ENCODE measurements at places on chromosomes 12 and 14.

DNA sequence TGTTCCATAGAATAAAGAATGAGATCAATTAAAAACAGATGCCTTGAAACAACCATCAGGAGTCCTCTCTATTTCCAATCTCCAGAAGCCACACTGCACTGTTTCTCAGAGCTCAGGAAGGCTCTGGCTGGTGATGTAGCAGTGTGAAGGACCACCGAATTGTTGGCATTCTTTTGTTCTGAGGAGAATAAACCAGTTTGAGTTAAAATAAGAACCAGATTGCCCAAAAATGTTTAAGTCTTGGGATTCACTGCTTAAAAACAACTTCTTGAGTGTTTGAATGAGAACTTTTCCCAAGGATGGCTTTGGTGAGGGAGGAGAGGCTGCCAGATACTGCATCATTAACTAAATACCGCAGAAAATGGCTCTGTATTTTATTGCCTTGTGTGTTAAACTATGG lies 341.2 kb downstream of the C12orf75 start:
- no peak for DNase-seq

DNA sequence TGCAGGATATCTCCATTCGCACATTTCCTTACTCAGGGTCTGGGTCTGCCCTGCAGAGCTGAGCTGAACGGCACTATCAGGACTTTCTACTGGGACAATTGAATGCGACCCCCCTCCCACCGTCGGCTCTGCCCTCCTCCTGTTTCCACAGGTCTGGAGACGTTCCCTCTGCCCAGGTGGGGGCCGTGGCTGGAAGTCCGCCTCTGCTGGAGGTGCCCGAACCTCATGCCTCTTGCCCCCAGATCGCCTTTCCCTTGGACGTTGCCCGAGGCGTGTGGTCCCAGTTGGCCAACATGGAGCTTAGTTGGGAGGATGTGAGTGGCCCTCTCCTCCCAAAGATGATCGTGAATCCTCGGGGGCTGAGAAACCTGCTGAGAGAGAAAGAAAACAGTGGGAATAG lies 21.2 kb upstream of the KLC1 start:
- DNase-seq: no peak

- no peak for DNase-seq
Observed at GRCh38 chr14:60252630-60253029, 3.6 kb downstream of the PPM1A start.

DNA sequence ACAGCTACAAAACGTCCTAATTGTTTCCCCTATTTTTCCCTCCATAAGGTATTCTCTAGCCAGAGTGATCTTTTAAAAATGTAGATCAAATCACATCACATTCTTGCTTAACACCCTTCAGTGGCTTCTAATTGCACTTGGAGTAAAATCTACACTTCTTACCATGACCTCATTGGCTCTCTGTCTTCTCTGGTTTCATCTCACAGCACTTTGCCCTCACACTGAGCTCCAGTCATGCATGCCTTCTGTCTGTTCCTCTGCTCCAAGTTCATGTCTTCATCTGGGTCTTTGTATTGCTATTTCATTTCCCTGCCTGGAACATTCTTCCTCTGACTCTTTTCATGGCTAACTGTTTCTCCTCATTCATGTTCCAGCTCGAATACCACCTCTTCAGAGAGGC lies 220.4 kb upstream of the GARIN6 start:
- no peak for DNase-seq

GRCh38 chr14:31536201-31536960 lies 24.8 kb upstream of the NUBPL start:
- no peak for DNase-seq

DNA sequence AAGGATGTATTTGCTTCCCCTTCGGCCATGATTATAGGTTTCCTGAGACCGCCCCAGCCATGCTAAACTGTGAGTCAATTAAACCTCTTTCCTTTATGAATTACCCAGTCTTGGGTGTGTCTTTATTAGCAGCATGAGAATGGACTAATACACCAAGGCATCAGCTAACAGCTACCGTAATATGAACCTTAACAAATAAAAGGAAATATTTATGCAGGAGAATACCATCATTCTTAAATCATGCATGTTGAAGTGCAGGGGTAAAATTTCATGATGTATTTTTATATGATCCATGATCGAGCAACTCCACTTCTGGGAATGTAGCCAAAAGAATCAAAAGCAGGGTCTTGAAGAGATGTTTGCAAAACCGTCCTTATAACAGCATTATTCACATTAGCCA lies 379.0 kb downstream of the NPAS3 start:
- no peak for DNase-seq

GRCh38 chr12:32201976-32202375 lies 95.3 kb downstream of the BICD1 start:
- DNase-seq: no peak

DNA sequence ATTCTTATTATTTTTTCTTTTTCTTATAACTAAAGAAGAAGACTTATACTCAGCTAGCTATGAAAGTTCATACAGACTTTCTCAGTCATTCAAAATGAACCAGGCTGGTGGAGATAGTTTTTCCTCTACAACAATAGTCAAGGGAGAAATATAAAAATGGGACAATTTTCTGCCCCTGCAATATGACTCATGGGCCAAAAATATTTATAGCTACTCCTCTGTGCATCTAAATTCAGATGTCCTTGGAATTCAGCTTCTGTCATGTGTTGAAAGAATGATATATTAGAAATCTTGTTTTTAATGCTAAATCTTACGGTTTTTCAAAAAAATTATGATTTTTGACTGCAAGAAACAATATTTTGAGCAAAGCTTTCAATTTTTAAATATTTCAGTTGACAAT lies 237.2 kb upstream of the SYT10 start:
- DNase-seq: no peak

GRCh38 chr12:49540229-49541139 lies 1.7 kb downstream of the KCNH3 start:
- DNase-seq: no peak

GRCh38 chr14:59228421-59228820 lies 40.0 kb downstream of the DAAM1 start:
- peak; percentile 32 for DNase-seq

GRCh38 chr14:75413013-75413412 lies 14.8 kb upstream of the JDP2 start:
- no peak for DNase-seq

GRCh38 chr14:38127356-38127755 lies 80.3 kb upstream of the SSTR1 start:
- DNase-seq: no peak

DNA sequence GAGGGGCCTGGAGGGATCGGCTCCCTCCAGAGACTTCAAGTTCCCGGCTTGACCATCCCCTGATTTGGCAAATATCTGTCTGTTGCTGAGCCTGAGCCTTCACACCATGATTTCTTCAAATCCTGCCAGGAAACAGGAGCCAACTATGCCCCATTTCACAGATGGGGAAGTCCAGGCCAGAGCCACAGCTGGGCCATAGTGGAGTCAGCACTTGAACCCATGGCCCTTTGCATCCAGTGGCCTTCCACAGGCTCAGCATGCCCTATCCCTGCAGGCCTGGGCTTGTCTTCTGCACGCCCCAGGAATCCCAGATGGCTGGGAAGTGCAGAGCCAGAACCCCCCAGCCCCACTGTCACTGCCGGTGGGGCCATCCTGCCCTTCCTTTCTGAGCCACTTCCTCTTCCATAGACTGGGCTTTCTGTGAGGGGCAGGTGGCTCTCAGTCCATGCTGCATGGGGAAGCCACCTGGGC lies 44.9 kb downstream of the CYP46A1 start:
- no peak for DNase-seq

GRCh38 chr12:57261428-57261865 lies 10.5 kb upstream of the STAC3 start:
- no peak for DNase-seq

- DNase-seq: peak; percentile 89
Observed at GRCh38 chr14:76918256-76918781, 92.1 kb downstream of the LRRC74A start.

GRCh38 chr12:26701604-26702215 lies 131.3 kb downstream of the ITPR2 start:
- DNase-seq: peak; percentile 67

DNA sequence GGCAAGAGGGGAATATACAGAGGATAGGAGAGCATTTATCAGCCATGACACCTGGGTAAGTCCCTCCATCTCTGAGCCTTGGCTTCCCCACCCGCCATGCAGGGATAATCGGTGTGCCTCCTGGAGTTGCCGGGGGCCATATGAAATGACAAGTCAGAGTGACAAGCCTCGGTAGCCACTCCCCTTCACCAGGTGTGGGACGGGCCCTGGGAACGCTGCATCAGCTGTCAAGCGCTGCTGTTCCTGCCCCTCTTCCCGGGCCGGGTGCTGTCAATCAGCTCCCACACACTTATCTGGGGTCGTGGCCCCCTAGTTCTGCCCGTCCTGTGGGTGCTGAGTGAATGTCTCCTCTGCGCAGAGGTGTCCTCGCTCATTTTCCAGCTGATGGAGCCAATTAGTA lies 57.2 kb downstream of the MVK start:
- no peak for DNase-seq

GRCh38 chr12:3931206-3931605 lies 58.0 kb upstream of the PARP11 start:
- no peak for DNase-seq

GRCh38 chr12:20142316-20142715 lies 226.0 kb upstream of the PDE3A start:
- peak; percentile 15 for DNase-seq

DNA sequence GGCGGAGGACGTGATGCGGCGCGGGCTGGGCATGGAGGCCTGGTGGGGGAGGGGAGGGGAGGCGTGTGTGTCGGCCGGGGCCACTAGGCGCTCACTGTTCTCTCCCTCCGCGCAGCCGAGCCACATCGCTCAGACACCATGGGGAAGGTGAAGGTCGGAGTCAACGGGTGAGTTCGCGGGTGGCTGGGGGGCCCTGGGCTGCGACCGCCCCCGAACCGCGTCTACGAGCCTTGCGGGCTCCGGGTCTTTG lies 303 bp downstream of the GAPDH start:
- DNase-seq: no peak

GRCh38 chr12:16198884-16199283 lies 78.6 kb downstream of the SLC15A5 start:
- DNase-seq: no peak

DNA sequence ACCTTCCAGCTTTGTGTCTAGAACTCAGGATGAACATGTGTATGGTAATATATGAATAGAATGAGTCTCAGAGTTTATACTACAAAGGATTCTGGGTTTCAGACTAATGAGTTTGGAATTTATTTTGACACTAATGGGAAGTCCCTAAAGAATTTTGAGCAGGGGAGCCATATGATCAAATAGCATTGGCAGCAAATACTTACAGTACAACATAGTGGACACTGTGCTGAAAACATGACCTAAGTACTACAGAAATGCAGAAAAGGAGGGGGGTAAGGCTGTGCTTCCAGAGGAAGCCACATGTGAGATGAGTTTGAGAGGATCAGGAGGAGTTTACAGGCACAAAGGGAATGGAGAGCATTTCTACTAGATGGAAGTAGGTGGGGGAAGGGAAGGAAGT lies 225.8 kb downstream of the C12orf42 start:
- DNase-seq: peak; percentile 2

- DNase-seq: peak; percentile 71
Observed at GRCh38 chr12:58915634-58916033, 4.7 kb downstream of the LRIG3 start.

DNA sequence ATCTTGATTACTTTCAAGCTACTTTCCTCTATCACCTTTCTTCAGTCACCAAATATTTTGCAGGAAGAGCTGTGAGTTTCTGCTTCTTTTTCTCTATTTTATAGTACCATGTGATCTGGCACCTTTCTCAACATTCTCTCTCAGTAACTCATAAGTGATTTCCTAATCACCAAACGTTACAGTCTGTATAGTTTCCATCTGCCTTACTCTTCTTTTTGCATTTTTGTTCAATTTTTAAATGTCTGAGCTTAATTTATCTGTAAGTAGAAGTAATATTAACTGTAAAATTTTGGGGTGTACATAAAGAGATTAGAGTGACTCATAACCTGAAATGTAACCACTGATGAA lies 422.1 kb upstream of the SYT1 start:
- DNase-seq: peak; percentile 37

GRCh38 chr14:85342858-85343607 lies 186.9 kb upstream of the FLRT2 start:
- no peak for DNase-seq

- no peak for DNase-seq
Observed at GRCh38 chr14:50056435-50056834, 59.9 kb downstream of the VCPKMT start.

GRCh38 chr12:82919388-82920054 lies 232.8 kb downstream of the TMTC2 start:
- no peak for DNase-seq

- DNase-seq: peak; percentile 84
Observed at GRCh38 chr14:94100847-94101246, 9.7 kb upstream of the IFI27 start.

- DNase-seq: no peak
Observed at GRCh38 chr14:82398256-82398655, 864.6 kb upstream of the SEL1L start.

DNA sequence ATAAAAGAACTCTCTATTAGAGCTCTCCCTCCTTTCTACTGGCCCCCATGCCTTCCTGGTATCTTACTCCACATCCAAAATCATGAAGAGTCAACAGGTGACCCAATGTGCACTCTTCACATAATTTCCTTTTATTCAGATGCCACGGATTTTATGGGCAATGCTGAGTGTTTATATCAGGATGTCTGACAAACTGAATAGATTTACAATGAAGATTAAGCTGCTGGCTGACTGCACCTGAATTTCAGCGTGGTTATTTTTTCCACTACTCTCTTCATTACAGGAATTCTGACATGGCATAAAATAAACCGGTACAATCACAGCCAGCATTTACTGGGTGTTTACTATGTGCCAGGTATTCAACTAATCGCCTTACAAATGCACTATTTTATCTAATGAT lies 29.4 kb upstream of the CERS5 start:
- no peak for DNase-seq

DNA sequence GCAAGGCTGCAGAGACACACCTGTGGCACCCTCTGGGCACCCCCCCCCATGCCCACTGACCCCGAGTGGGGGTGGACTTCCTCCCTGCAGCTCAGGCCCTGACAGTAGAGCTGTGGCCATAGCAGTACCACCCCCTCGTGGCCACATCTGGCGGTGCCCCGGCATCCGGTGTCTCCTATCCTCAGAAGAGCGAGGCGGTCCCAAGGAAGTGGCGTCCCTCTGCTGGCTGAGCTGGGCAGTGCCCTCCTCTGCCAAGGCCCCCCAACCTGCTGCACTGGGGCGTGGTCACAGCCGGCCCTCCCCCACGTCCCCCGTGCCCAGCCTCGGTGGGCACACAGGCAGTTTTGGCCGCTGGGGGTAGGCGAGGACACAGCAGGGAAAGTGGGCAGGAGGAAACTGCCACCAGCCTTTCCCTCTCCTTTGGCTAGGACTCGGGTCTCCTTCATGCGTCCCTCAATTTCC lies 6.0 kb upstream of the SLC6A12 start:
- DNase-seq: peak; percentile 57

Measured in mesenchymal stem cell (in vitro differentiated cells and primary cell).